GM04503 (cell line): ENCODE measurements at places on chromosomes 7 and 10.

GRCh38 chr7:1741751-1742554, 71.9 kb downstream of the ELFN1 start:
- no peak for DNase-seq

DNA sequence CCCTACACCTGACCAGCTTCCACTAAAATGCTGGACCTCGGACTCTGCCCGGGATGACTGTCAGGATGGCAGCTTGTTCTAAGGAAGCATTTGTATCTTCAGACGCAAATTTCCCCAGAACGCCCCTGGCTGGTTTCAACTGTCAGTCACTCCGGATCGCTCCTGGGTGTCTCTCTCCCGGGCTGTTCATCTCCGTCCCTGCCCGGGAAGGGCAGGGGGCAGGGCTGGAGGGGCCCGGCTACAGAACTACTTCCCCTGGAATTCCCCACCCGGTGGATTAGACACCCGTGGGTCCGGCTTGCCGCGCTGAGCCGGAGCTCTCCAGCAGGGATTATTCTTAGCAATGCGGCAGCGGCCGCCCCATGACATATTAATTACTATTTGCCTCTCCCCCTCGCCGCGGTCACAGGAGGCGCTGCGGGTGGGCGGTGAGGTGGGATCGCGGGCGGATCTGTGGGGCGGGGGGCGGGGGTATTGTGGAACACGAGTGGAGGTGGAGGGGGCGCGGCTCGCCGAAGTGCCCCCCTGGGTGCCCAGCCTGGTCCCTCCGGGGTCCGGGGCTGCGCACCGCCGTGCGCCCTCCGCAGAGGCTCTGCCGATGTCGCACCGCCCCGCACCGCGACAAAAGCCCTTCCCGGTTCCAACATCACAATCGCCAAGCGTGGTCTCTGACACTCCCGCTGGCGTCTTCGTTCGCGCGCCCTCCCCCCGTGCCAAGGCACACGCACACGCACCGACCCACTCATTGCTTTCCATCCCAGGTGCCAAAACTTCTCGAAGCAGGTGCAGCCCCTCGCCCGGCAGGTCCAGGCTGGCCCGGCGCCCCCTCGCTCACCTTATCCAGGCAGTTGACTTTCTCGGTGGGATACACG, 276.1 kb upstream of the NEBL start:
- DNase-seq: no peak

DNA sequence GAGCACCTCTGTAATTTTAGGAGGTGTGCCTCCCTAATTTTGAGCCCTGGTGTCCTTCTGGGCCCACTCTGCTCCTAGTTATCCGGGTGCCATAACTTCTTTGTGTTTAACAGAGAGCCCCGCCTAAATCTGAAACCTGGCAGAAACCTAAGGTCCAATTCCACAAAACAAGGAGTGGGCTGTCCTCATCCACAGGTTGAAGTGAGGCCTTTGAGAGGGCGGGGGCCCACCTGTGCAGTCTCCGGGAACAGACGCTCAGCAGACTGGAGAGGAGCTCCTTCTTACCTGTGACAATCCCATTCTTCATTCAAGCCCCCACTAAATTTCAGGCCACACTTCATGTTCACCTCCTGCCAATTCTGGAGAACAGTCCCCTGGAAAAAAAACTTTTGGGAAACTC, 10.9 kb downstream of the TMEM72 start:
- no peak for DNase-seq

GRCh38 chr7:135670179-135670578, 7.9 kb downstream of the STMP1 start:
- DNase-seq: peak; percentile 75

- DNase-seq: peak; percentile 35
Measured at GRCh38 chr7:111697771-111698170, 135.5 kb upstream of the IMMP2L start.

DNA sequence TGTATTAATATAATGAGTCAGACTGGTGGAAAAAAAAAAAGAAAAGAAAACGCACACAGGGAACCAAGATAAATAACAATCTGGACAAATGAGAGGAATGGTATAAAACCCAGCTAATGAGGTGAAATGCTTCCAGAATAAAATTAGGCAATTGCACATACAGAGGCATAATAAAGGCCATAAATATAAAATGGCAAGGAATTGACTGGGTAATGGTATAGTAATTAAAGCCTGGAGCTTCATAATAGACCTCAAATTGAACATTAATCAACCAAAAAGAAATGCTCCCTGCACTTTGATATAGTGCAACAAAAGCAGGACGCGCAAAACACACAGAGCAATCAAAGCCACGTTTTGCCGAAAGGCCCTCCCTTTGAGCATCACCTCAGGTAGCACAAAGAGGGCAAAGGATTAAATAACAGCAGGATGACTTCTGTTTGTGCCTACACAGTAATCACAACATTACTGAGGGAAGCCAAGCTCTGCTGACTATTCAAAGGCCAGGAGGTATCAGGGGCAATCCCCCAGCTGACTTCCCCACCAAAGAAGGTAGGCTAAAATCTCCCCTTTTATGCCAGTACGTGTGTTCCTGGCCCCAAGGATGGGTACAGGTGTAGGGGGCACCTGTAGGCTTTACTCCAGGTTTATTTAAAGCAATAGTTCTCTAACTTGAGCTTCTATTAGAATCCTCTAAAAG, 343.7 kb downstream of the ELMO1 start:
- DNase-seq: no peak

DNA sequence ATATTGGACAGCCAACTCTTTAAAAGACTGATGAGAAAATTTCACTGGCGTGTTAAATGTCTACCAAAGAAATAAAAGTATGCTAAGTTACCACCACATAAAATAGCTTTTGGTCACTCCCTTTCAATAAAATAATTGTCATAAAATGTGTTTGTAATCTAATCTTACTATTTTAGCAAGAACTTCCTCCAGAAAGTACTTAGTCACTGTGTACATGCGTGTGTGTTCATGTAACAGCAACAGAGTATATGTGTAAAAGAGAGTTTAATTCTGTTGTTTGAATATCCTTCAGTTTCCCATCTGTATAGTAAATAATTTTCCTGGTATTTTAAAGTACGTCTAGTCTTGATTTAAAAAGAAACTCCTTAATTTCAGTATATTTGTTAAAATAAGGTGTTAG, 35.0 kb upstream of the WASL start:
- DNase-seq: no peak

DNA sequence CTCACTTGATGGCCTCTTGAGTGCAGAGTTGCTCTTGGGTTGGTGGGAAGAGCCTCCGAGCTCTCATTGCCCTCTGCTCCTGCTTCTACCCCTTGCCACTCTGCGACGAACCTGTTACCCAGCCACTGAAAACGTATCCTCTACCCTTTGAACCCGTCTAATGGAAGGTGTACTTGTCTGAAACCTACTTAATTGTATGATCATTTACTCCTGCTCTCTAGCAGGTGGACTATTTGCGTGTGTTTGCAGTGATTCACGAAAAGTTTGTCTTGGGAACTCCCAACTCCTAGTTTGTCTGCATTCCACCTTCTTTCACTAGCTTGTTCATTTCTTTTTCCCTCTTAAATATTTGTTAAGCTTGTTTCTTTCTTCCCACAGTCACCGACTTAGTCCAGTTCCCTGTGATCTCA, 503 bp downstream of the CROT start:
- DNase-seq: no peak

- DNase-seq: no peak
Measured at GRCh38 chr10:77832238-77832637, 94.3 kb downstream of the DLG5 start.

GRCh38 chr10:6194311-6194710, 8.4 kb upstream of the PFKFB3 start:
- DNase-seq: no peak

DNA sequence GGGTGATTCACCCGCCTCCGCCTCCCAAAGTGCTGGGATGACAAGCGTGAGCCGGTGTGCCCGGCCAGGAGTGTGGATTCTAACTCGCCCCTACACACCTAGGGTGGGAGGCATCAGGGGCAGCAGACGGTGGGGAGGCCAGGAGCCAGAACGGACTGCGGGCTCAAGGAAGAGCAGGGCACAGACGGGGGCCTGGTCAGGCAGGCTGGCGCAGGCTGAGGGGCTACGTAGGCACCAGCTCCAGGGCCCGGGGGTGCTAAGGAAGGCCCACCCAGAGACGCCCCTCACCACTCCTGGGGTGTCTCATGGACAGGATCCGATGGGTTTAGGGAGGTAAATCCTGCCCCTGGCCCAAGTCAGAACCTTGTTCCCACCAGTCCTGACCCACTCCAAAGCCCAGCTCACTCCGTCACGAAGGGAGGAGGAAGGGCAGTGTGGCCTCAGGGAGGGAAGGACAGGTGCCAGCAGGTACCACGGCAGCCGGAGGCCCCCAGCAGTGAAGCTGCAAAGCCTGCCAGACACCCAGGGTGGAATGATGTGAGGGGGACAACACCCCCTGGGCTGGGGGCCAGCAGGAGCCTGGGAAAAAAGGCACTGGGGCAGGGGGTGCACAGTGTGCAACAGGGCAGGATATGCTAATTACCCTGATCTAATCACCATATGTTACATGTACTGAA, 251.4 kb downstream of the MAD1L1 start:
- no peak for DNase-seq

- no peak for DNase-seq
Measured at GRCh38 chr10:121216721-121217181, 365.6 kb downstream of the WDR11 start.

DNA sequence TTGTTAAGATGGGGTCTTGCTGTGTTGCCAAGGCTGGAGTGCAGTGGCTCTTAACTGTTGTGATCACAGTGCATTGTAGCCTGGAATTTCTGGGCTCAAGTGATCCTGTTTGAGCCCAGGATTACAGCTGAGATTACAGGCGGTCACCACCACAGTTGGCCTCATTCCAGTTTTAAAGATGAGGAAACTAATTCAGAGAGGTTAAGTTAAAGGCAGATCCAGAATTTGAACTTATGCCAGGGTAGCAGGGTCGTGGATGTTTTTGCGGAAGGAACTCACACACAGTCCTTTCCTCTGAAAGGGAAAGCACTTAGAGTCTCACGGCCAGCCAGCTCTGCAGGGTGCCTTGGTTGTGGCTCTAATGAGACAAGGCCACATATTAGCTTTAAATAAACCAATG, 84.7 kb downstream of the MMRN2 start:
- DNase-seq: no peak

DNA sequence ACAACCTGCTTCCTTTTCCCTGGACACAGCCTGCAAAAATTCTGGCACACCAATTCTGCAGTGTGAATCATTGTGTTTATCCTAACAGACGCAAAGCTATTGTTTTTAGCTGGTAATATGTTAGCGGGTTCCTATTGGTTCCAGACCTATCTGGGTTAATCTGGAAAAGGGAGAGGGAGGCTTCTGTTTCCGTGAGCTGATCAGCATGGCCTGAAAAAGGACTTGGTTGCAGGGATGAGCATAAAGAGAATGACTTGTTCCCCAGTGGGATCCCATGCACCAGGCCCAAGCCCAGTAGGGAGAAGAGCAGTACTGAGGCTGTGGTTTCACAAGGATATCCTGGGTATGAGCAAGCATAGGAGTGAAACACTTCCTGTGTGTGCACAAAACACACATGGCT, 78.4 kb downstream of the PDE1C start:
- no peak for DNase-seq

GRCh38 chr10:3411044-3411443, 238.5 kb upstream of the PITRM1 start:
- no peak for DNase-seq

- no peak for DNase-seq
Measured at GRCh38 chr10:74056050-74056818, 58.3 kb downstream of the VCL start.

- DNase-seq: no peak
Measured at GRCh38 chr10:66627156-66627555, 298.7 kb upstream of the LRRTM3 start.

- DNase-seq: no peak
Measured at GRCh38 chr10:30858499-30858898, 173.2 kb downstream of the ZNF438 start.

DNA sequence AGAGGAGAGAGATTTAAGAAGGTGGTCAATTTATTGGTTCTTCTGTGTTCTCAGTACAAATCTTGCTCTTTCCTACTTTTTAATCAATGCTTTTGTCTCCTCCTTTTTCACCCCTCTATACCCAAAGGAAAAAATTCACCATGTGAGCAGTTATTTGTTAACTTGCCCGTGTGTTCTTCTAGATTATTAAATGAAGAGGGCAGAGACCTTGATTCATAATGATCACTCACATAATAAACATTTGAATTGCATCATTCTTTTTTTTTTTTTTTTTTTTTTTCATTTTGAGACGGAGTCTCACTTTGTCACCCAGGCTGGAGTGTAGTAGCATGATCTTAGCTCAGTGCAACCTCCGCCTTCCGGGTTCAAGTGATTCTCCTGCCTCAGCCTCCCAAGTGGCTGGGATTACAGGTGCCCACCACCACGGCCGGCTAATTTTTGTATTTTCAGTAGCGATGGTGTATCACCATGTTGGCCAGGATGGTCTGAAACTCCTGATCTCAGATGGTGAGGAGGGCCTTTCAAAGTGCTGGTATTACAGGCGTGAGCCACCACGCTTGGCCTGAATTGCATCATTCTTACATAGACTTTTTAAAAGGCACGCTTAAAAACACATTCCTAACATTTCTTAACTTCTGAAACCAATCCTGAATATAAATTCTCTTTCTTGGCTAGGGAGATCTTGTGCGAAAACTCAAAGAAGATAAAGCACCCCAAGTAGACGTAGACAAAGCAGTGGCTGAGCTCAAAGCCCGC, 3.6 kb downstream of the GARS1 start:
- DNase-seq: no peak

DNA sequence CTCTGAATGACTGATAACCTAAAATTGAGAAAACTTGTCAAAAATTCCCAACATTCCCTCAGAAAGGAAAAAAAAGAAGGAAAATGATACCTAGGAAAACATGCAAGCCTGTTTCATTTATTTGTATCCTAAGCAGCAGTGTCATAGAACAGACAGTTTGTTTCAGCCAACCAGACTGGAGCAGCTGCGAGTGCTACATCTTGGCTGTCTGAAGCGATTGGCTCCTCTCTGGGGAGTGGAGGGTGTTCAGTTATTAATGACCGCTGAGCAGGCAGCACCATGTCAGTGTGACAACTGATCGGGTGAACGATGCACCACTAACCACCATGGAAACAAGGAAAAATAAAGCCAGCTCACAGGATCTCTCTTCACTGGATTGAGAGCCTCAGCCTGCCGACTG, at the start of gene LRRN3:
LRRN3 (plus strand) TSS at position 282 of the 400 bp plus-strand sequence. CDS start 31,646 bp downstream, outside the sequence.
- DNase-seq: no peak

DNA sequence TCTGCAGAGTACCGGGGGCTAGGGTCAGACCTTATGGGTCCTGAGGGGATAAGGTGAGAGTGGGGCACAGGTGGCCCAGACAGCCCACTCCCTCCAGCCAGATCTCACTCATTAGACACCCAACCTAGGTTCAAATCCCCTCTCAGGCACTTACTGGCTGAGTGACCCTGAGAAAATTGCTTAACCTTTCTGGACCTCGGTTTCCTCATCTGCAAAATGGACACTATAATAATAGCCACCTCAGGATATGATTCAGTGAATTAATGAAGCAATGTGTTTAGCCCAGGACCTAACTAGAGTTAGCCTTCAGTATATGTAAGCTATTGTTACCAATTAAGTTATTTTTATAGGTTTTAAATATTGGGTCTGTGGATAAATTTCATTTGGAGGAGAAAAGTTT, 122.6 kb downstream of the RGS10 start:
- DNase-seq: no peak

DNA sequence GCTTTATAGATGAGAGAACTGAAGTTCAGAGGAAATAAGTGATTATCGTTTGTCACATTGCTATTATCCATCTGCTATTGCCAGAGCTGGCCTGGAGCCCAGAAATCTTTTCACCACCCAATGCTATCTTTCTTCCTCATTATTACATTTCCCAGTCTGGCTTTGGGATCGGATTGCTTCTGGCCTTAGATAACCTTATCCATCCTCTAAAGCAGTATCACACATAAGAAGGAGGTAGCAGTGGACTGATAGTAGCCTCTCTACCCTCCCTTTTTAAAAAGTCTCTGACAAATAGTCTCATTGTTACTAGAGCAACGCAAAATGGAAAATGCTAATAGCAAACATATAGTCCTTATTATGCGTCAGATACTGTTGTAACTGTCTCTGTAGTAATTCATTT, 1.3 kb upstream of the CLDN12 start:
- no peak for DNase-seq
